ENCODE measurements at places on chromosomes 7 and 10.

DNA sequence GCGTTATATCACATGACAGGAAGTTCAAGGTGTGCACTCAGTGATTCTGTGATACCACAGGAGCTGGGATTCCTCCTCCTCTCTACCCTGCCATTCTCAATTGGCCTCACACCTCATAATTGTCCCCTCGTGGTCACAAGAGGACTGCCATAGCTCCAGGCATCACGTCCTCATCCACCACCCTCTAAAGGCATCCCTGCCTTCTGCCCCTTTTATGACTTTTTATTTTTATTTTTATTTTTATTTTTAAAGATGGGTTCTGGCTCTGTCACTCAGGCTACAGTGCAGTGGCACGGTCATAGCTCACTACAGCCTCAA, 47.0 kb downstream of the PDGFA start:
- no peak for DNase-seq

DNA sequence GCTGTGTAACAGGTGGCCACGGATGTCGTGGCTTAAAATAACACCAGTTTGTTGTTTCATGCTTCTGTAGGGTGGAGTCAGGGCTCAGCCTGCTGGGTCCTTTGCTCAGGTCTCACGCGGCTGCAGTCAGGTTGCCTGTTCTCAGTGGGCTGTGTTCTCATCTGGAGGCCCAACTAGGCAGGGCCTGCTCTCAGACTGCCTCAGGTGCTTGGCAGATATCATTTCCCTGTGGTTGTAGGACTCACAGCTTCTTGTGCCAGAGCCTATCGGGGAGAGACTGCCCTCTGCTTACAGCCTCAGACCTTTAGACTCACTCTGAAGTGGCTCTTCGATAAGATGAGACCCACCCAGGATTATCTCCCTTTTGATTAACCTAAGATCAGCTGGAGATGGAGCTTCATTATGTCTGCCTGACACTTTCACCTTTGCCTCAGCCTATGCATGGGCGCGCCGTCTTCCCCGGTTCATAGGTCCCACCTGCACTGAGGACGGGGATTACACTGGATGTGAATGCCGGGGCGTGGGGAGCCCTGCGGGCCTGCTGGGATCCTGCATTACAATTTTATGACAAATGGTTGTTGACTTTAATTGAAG, 55.3 kb downstream of the INPP5A start:
- DNase-seq: no peak

DNA sequence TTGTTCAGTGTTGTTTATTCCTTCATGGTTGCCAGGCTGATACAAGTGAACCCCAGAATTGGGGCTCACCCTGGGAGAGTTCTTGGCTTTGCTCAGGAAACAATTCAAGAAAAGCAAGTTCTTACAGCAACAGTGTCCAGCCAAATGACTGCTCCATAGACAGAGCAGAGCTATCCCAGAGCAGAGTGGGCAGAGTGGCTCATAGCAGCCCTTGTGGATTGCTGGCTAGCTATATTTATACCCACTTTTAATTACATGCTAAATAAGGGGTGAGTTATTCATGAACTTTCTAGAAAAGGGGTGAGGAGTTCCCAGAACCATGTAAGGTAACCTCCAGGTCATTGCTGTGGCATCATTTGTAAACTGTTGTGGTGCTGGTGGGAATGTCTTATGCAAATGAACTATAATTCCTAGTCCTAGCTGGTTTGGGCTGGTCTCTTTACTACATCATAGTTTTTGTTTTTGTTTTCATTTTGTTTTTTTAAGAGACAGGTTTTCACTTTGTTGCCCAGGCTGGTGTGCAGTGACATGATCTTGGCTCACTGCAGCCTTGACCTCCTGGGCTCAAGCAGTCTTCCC, 59.9 kb upstream of the HBP1 start:
- peak; percentile 7 for DNase-seq

DNA sequence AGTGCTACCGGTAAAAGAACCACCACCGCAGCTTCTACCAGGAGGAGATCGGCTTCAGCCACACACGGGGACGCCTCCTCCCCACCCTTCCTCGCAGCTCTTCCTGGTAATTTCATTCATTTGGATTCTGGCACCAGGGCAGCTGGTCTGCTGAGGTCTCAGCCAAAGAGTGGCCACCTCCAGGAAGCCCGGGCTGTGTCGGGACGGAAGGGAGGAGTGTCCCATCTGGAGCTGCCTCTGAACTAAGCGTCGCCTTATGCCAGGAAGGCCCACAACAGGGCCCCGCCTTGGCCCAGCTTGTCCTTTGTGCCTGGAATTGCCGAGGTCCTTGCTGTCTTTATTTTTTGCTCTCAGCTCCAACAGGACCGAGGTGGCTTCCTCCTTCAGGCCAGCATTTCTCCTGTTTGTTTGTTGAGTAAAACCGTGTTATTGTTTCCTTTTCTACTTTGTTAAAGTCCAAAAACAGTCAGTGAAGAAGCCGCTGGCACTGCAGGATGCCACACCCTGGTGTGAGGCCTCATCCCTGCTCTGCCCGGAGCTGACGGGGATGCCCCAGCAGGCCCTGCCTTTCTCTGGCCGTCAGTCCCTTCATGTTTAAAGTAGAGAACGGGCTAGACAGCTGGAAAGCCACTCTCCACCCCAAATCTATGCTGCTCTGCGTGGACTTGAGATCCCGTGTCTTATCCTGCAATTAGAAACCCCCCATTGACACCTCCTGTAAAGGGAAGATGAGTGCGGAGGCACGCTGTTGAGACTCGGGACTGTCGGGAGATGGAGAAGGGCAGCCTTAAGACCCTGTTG, 24.5 kb upstream of the TTYH3 start:
- no peak for DNase-seq

DNA sequence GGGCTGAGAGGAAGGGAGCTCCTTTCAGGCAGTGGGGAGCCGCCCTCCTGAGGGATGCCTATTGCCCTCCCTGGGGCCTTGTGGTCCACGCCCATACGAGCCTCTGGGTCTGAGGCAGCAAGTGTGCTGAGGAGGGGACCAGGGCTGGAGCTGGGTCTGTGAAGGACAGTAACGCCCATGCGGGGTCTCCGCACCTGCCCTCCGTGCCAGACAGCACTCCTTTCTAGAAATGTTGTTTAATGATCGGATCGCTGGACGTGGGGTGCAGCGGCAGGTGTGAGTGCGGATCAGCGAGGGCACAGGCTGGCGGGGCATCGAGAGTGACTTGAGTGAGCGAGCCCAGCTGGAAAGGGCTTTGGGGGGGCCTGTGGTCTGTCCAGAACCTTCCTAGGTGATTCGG, 70.1 kb downstream of the ELFN1 start:
- no peak for DNase-seq

DNA sequence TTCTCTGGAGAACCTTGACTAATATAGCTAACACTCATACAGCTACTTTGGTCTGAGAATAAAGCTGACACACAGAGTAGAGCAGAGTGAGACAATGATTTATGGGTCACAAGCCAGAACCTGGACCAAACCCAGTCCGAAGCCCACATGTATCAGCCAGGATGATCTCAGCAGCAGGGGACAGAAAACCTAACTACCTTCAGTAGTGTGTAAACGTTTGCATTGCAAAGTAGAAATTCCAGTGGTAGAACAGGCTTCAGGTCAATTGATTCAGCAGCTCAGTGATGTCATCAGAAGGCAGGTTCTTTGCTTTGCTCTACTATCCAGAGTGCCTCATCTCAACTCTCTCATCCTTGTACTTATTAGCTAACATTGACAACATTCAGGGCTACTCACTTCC, 62.5 kb upstream of the PALS2 start:
- DNase-seq: peak; percentile 63

- no peak for DNase-seq
These were observed 43.5 kb downstream of the STRA8 start for GRCh38 chr7:135277161-135277560.

DNA sequence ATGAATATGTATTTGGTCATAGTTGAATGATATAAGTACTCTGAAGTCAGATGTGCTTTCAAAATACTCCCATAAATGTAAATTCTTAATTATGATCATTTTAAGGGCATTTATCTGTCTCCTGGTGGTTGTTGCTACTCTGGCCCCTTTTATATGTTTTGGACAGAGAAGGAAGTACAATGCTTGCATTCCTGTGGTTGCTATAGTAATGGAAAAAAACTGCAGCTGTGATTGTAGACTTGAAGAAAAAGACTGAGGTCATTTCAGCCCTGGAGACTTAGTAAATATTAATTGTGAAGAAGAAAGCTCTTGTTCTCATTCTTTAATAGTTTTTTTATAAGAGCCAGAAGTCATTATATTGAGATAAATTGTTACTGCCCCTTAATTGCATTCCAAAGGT, 70.2 kb upstream of the FERD3L start:
- DNase-seq: no peak

DNA sequence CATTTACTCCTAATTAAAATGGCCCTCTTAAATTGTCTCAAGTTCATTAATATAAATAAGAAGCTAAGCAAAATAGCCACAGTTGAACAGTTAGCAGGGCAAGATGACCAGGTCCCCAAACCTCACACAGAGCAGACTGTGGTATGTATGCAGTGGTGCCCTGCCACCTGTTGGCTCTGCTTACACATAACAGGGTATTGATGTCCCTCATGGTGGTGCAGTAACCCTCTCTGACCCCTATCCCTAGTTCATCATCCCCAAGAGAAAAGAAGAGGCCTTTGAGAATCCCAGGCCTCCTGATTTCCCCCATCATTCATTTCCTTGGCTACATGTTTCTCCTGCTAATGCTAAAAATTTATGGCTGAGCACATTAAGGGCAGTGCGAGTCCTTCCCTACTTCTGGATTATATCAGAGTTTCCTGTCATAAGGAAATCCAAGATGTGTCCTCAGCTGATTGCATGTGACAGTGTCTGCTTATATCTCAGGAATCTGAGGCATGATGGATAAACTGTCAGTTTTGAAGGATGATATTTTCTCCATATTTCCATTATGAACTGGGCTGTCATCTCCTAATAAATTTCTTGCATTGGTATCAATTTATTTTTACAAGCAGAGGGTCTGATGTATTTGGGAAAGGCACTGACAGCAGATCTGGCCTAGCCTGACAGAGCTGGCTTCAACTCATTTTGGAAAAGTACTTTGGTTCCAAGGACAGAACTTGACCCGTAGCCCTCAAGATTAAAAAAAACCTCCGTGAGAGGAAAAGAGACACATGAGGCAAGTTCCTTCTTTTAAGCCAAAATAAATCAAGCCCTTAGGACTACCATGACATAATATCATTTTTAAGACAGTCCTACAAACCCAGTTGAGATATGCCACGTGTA, 880.6 kb downstream of the LRMDA start:
- peak; percentile 48 for DNase-seq

GRCh38 chr10:87837445-87837844, 19.4 kb upstream of the ATAD1 start:
- no peak for DNase-seq

DNA sequence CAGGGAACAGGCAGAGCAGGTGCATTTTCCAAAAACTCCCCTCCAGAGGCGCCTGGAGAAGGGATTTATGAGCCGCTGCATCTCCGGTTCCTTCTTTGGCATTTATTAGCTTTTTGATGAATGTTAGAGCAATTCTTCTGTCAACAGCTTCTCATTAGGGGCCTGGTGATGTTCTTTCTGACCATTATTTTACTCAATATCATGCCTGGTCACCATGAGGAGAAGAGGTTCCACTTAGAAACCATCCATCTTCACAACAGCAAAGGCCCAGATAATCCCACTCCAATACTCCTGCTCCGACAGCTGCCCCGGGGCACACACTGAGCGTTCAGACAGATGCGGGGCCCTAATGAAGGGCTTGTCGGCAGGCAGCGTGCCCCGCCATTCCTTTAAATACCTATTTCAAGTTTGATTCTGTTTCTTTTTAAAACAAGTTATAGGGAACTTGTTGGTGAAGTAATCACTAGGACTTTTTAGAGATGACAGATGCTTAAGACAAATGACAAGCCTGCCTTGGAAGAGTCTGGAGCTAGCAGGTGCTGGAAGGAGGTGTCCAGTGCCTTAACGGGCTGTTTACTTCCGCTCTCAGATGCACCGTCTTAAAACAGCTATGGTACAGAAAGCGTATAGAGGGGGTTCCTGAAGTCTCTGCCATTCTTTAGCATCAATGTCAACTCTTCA, 31.7 kb downstream of the ECHDC3 start:
- DNase-seq: no peak

GRCh38 chr7:146565872-146566271, 449.3 kb downstream of the CNTNAP2 start:
- DNase-seq: no peak

- DNase-seq: no peak
These were observed 92.3 kb upstream of the ELMO1 start for GRCh38 chr7:37540917-37541316.

DNA sequence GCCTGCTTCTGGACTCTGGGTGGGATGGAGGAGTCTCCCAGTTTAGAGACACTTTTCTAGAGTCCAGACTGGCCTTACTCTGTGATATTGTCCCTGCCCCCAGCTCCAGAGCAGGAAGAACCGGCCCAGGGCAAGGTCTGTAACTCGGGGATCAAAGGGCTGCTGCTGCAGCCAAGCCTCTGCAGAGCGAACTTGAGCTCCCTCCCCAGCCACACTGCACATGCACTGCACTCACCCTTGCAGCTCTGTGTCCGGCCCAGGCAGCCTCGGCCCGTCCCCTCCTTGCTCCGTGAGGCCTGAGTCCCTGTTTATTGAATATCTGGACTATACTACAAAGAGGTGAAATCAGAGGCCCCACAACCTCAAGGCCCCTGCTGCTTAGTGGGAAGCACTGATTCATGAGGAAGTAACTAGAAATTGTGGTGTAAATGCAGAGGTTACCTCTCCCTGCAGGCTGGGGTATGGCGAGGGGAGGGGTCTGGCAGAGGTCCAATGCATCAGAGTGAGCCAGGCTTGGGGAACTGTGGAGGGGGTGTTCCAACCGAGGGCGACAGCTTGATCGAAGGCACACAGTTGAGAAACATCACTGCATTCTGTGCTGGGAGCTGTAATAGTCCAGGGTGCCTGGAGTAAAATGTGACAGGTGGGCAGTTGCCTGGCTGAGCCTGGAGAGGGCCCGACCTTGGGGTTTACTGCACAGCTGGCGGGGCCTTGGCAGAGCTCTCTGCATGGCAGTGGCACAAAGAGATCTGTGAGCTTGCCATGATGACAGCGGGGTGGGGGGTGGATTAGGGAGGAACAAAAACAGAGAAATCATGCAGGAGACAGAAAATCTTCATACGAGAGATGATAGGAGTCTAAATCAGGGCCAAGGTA, 49.1 kb downstream of the AOC1 start:
- DNase-seq: no peak

GRCh38 chr10:88455831-88456230, 127.3 kb downstream of the RNLS start:
- DNase-seq: no peak

GRCh38 chr7:102721-103120, 89.7 kb upstream of the FAM20C start:
- no peak for DNase-seq

GRCh38 chr7:71659622-71660021, 527.7 kb downstream of the GALNT17 start:
- DNase-seq: no peak

GRCh38 chr10:43978091-43978490, 329.4 kb upstream of the ZNF32 start:
- no peak for DNase-seq

GRCh38 chr7:156816943-156817572, 75.9 kb downstream of the LMBR1 start:
- DNase-seq: peak; percentile 12
